ENCODE measurements at places on chromosomes 11 and 22. TPM values are rescaled to one million over a fixed set of nuclear protein-coding genes. Genes with fewer than 3 reads are reported as not detected.

SCO2 gene
- 10.2 TPM for total RNA-seq

HEPHL1 gene
- total RNA-seq: 2.2 TPM

RAC2 gene
- 16.6 TPM for total RNA-seq

MYEOV gene
- total RNA-seq: under 0.01 TPM

SPI1 gene
- not detected for total RNA-seq

MUC5AC gene
- not detected for total RNA-seq

MRPL21 gene
- 88.7 TPM for total RNA-seq

SCUBE1 gene
- total RNA-seq: not detected

MS4A7 gene
- not detected for total RNA-seq

C11orf91 gene
- not detected for total RNA-seq

NUDT8 gene
- total RNA-seq: 10.6 TPM

AGBL2 gene
- total RNA-seq: 0.48 TPM

MFNG gene
- total RNA-seq: 0.43 TPM

MAPK8IP2 gene
- 0.43 TPM for total RNA-seq

SBF2 gene
- total RNA-seq: 43.3 TPM

NNMT gene
- total RNA-seq: 356 TPM

OR52N5 gene
- total RNA-seq: not detected

MEI1 gene
- total RNA-seq: not detected

FBLN1 gene
- total RNA-seq: 37.1 TPM

PNPLA5 gene
- not detected for total RNA-seq

ARHGAP42 gene
- total RNA-seq: 3.1 TPM

CD3G gene
- total RNA-seq: not detected

SYT12 gene
- 3.2 TPM for total RNA-seq

GTSE1 gene
- 0.21 TPM for total RNA-seq

APOBEC3A gene
- 0.72 TPM for total RNA-seq

KCNJ5 gene
- 7.5 TPM for total RNA-seq

ENTHD1 gene
- total RNA-seq: not detected

VWA5A gene
- 10.0 TPM for total RNA-seq

PGA4 gene
- not detected for total RNA-seq

OR2AG1 gene
- not detected for total RNA-seq

PARVB gene
- total RNA-seq: 11.1 TPM

BBOX1 gene
- total RNA-seq: 2.7 TPM

C22orf15 gene
- not detected for total RNA-seq
